ENCODE measurements at places on chromosomes 12 and 14.

DNA sequence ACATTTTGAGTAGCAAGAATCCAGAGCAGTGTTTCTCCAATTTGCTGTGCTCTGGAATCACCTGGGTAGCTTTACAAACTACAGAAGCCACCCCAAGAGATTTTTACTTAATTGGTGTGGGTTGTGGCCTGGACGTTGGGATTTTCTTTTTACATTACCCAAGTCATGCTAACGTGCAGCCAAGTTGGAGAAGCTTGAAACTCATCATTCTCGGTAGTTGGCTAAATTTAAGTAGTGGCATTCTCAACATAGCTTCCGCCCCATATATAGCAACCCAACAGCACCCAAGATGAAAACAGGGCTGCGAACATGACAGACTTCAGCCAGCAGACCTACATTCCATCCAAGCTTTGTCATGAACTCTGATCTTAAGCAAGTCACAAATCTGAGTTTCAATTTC is 25.0 kb downstream of the DAD1 start:
- DNase-seq = no peak

DNA sequence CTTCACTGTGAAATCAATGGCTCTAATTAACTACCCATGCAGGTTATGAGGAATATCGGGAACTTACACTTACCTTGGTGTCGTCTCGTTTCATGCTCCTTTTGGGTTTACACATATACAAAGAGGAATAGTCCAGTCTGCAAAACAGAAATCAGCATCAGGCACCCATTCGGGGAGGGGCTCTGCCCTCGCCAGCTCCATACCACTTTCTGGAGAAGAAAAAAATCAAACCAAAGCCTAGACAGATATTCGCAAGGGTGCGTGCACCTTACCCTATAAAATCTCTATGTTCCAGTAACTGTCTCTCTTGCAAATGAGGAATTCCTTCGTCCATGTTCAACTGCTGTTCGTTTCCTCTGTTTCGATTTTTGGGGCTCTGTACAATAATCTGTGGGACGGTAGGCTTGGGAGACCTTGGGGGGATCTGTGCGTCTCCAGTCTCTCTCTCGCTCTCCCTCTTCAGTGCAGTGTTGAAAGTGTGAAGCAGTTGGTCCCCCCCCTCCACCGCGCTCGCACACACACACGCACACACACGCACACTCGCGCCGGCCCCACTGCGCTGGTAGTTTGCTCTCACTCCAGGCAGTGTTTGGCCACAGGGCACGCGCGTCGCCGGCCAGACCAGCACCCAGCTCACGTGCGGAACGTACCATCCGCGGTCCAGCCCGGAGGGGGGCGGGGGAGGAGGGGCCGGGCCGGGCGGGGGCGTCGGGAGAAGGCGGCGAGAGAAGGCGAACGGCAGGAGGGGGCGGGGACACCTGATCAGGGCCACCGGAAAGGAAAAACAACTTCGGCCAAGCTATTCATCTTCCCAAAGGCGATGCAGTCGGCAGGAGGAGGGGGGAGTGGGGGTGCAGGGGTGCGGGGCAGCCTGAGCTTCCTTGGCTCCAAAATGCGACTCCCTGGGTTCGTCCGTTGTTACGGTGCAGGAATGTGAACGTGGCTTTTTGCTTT is at the start of gene BHLHE41:
TSS of gene BHLHE41 (minus strand) at position 592 of the 954 bp plus-strand sequence. CDS start at position 334, 258 bp downstream.
- DNase-seq = peak; percentile 76

GRCh38 chr12:83256562-83256961 is 569.9 kb downstream of the TMTC2 start:
- no peak for DNase-seq

DNA sequence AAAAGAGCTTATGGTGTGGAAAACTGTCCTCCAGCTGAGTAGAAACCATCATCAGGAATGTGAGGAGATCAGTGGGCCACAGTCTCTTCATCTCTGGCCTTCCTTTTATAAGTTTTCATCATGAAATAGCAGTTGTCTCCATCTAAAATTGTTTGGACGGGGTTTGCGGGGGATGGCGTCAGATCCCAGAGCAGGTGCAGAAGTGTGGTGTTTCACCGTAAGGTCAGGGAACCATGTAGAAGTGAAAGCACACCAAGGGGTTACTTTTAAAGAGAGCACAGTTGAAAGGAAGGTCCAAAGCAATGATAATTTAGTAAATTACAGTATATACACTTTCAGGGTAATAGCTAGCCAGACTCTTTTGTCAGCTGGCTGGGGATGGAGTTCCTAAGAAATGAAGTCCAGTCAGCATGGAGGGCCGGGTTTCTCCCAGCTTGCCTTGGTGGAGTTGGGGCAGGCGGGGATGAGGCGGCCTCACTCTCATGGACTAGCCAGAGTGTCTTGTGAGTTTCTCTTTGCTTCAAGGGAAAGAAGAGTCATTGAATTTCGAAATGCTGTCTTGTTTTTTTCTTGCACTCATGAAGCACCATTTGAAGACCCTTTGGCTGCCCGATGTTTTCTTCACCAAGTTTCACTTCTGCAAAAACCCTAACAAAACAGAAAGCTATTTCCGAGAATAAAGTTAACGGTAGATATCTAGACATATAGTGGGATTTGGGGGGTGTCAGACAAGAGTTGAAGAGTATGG is 100.6 kb downstream of the ETV6 start:
- DNase-seq = no peak

- DNase-seq = no peak
Observed at GRCh38 chr12:54359762-54360351, 4.4 kb downstream of the GPR84 start.

- no peak for DNase-seq
Observed at GRCh38 chr12:132429946-132430643, 59.9 kb upstream of the FBRSL1 start.

DNA sequence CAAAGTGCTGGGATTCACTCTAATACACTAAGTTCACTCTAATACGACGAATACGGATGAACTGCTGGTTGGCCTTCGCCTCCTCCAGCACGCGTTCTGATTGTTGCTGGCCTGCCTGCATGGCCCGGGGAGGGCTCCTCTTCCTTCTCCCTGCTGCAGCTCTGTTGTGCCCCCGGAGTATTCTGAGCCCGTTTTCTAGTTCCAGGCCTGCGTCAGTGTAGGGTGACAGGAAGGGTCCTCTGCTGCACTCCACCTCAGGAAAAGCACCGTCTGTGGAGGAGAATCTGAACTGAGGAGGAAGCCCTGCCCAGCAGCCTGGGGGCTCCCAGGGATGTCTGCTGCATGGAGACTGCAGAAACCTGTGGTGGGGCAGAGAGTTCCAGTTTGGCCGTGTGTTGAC is 44.4 kb downstream of the DDX51 start:
- DNase-seq = no peak

GRCh38 chr12:53624956-53625355 is 1.2 kb downstream of the ATF7 start:
- DNase-seq = no peak

DNA sequence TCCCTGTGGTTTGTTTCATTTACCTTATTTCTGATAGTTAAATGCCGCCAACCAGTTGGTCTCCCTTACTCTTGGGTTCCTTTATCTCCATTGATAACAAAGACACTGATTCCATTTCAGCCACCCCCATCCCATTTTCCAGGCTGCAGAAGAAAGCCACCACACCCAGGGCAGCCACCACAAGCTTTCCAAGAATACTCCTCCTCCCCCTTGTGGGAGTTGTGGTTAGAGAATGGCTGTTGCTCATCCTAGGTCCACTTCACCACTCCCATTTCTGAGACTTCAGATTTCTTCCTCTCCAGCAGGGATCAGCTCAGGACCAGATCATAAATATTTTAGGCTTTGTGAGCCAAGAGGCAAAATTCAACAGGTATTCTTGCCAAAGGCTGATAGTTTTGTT is 73.9 kb downstream of the ANO4 start:
- peak; percentile 75 for DNase-seq

DNA sequence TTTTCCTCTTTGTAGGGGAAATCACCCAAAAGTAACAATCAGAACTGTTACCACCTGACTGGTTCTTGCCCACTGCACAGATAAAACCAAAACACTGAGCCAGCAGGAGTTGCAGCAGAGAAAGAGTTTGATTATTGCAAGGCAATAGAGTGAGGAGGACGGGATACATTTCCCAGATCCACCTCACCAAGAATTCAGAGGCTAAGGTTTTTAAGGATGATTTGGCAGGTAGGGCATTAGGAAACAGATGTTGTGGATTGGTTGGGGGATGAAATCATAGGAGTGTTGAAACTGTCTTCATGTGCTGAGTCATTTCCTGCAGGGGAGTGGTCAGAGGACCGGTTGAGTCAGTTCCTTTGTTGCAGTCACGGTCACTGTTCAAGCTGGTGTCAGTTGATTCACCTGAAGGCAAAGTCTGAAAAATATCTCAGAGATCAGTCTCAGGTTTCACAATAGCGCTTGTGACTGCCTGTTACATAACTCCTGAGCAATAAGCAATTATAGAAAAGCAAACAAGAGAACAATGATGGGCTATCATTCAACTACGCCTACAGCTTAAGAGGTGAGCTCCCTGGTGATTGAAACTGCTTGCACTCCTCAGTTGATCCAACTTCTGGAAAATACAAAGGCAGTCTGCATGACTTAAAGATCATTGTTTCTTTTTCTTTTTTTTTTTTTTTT is 20.3 kb upstream of the AMN1 start:
- peak; percentile 99 for DNase-seq

DNA sequence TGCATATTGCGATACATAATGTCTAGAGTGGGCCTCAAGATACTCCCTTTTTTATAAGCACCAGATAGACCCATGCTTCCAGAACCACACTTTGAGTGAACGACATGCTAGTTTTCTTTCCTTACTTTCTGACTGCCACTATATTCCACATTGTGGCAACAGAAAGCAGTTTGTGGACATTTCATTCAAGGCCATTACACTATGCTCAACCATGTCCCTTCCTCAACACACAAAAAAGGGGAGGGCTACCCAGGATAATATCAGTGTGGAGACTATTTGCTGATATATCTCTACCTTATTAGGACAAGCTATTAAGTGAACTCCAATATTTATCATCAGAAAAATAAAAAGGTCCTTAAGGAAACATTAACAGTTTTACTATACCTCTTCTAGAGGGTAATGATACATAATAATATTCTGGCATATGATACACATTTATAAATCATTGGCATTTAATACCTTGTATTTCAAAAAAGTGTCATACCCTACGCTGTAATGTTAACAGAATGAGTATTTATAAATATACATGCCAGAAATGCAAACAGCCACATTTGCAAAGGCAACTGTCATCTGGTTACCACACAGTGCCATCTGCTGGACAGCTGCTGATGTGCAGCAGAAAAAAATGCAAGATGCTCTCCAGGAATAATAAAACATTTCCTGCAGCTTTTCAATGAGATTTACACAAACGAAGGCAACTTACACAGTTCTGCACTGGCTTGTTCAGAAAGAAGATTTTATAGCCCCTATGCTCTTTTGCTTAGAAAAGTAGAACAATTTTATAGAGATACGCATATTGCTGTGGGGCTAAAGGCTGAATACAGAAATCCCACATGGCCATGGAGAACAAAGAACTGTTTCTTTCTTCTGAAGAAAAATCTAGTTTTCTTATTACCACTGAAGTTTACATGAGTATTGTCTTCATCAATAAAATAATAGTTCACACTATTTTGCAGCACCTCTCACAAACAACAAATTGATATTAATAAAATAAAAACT is 182.2 kb upstream of the GRIP1 start:
- peak; percentile 10 for DNase-seq

GRCh38 chr12:107331912-107332311 is 238.6 kb upstream of the CRY1 start:
- no peak for DNase-seq

DNA sequence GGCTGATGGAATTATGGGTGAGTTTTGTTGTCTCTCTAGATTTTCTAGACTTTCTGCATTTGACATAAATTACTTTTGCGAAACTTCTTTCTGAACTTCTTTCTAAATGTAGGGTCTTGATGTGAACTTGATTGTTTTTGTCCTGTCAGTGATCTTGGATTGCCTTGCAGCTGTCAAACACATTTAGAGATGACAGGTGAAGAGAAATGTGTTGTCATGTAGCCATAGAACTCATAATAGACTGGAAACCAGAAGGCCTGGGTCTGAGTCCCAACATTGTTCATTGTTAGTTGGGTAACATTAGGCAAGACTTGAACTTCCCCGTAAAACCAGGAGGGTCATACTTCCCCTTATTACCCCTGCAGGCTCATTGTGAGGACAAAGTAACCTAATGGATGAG is 109.0 kb downstream of the LRIG3 start:
- no peak for DNase-seq

- DNase-seq = peak; percentile 93
Observed at GRCh38 chr14:39492267-39492666, 60.0 kb upstream of the FBXO33 start.

DNA sequence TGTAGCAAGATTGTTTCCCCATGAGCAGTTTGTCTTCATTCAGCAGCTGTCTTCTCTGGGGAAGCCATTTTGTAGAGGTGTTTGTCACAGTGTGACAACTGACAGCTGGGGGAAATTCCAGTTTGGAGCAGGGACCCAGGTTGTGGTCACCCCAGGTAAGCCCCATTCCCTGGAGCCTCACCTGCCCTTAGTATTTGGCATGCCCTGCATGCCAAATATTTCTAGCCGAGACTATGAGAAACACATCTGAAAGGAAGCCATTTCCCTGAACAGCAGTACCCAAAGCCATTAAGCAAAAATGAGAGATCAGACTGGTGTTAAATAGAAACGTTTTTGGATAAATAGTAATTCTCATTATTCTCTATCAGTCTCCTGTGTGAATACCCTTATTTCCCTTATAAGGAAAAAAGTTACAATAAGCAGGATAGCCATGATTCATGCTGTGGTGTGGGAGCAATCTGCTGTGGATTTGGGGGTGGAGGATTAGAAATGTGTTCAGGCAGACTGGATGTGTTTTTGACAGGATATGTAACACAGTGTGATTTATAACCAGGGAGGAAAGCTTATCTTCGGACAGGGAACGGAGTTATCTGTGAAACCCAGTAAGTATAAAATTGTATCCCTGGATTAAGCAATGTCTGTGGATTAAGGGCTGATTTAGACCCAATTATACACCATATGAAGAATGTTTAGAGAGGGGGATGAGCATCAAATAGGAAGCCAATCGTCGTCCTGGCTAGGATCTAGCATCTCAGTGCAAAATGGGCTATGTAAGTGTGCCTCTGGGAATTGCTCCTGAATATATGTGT is 68.9 kb downstream of the DAD1 start:
- DNase-seq = peak; percentile 89

DNA sequence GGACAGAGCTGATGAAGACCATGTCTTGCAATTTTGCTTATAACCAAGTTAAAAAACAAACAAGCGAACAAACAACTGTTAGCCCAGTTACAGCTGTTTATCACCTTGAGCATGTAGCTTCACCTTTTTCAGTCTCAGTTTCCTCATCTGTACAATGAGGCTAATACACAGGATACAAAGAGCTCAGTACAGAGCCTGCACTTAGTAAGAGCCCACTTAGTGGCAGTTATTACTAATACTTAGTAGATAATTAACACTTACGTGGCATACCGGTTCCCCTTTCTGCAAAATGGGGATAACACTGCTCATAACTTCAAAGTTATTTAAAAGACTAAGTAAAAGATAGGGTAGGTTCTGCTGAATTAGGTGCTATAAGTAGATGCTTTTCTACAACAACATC is 228.0 kb downstream of the MON2 start:
- DNase-seq = no peak

- DNase-seq = no peak
Observed at GRCh38 chr14:22551605-22551997, 37.4 kb downstream of the DAD1 start.
